ENCODE measurements at places on chromosomes 12 and 14. TPM values are rescaled to one million over a fixed set of nuclear protein-coding genes. Genes with fewer than 3 reads are reported as not detected.

DNA sequence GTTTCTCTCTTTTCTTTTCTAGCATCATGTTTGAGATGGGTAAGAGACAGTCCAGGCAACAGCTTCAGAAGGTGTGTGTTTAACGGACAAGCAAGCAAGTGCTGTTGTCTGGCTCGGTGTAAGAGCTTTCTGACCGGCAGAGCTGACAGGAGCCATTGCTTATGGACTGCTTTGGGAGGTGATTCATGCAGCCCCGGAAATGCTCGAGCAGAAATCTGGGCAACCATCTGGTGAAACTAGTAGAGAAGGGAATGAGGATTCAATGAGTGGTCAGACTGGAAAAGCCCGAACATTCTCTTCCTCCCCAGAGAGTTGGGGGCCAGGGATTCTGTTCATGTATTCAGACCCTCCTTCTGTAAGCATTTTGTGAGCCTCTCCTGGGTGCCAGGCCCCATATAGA is 24.4 kb downstream of the TUNAR start:
- no peak overlapping the region for H3K4me3 ChIP-seq
- no peaks in the 10 kb centered on the region for H3K27me3 ChIP-seq
- no peaks in the 10 kb centered on the region for H3K4me1 ChIP-seq
- DNase-seq, result no peak

DNA sequence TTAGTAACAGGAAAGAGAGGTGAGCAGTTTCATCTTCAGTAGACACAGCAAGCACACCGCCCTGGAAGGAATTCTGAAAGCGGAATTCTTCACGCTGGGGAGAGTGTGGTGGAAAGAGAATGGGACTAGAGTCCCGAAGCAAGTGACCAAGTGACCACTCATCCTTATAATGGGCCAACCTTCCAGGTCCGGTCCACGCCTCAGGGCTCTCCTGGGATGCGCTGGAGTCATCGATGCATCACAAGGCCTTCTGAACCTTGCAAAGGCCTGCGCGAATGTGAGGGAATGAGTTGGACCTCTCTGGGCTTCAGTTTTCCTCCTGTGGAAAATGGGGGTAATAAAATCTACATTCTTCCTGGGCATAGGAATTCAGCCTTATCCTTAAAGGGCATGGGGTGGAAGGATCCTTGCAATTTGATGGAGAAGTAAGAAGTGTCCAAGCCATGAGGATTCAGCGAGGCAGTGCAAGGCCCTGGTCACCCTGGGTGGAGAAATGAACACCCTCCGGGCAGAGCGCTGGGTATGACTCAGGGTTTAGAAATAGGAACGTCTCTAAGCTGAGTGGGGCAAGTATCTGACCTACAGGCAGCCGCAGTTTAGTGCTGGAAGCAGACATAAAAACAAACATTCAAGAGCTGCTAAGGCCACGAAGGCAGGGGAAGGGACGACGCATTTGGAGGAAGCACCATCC is 97.7 kb downstream of the SETD3 start:
- H3K36me3 ChIP-seq, result no peaks in the 10 kb centered on the region
- H3K4me1 ChIP-seq, result no peaks in the 10 kb centered on the region
- DNase-seq, result no peak
- H3K4me3 ChIP-seq, result no peak overlapping the region

GRCh38 chr12:83121897-83122622 is 435.4 kb downstream of the TMTC2 start:
- no peak overlapping the region for H3K4me3 ChIP-seq
- no peak overlapping the region for H3K27ac ChIP-seq
- DNase-seq, result no peak
- peaks cover 2% of the 10 kb centered on the region for H3K36me3 ChIP-seq

DNA sequence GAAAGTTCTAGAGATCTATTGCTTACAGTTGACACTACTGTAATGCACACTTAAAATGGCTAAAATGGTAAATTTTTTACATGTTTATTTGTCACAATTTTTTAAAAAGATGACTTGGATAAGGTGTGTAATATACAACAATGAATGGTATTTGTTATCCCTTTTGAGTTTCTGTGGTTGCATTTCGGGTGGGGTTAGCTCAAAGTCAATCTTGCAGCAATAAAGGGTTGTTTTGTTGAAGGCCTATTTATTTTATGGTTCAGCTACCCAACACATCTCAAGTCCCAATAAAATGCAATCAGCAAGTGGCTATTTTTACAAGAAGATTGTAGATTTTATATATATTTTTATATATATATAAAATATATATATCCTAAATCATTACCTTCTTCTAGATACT is 22.1 kb downstream of the SNRPF start:
- no peaks in the 10 kb centered on the region for H3K36me3 ChIP-seq
- H3K4me1 ChIP-seq, result no peaks in the 10 kb centered on the region
- H3K27ac ChIP-seq, result no peak overlapping the region
- no peak overlapping the region for H3K4me3 ChIP-seq

- H3K4me3 ChIP-seq, result no peak overlapping the region
- H3K27ac ChIP-seq, result no peak overlapping the region
- DNase-seq, result no peak
- H3K27me3 ChIP-seq, result peaks cover 3% of the 10 kb centered on the region
Measured at GRCh38 chr12:47020211-47020821, 59.1 kb upstream of the PCED1B start.

DNA sequence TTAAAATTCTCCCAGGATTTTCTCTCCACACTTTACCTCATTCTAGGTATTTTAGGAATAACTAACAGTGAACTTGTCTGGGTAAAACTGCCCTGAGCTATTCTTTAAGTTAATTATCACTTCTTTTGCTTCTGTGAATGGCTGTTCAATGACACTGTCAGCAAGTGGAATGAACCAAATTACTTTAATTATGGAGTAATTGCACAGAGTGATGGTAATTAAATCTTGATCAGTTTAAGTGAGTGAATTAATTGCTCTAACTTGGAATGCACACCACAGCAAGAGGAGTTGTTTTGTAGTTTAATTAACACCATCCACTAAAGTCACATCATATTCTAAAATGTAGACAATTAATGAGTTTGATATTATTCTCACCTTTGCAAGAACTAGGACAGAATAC is 36.2 kb upstream of the TMEM260 start:
- no peaks in the 10 kb centered on the region for H3K4me1 ChIP-seq
- no peaks in the 10 kb centered on the region for H3K27me3 ChIP-seq
- DNase-seq, result no peak

GRCh38 chr12:49568442-49569162 is 660 bp upstream of the MCRS1 start:
- peaks cover 11% of the 10 kb centered on the region for H3K36me3 ChIP-seq
- no peaks in the 10 kb centered on the region for H3K27me3 ChIP-seq
- peak overlapping the region; percentile 96 for H3K27ac ChIP-seq
- DNase-seq, result no peak
- peak overlapping the region; percentile 94 for H3K4me3 ChIP-seq

DNA sequence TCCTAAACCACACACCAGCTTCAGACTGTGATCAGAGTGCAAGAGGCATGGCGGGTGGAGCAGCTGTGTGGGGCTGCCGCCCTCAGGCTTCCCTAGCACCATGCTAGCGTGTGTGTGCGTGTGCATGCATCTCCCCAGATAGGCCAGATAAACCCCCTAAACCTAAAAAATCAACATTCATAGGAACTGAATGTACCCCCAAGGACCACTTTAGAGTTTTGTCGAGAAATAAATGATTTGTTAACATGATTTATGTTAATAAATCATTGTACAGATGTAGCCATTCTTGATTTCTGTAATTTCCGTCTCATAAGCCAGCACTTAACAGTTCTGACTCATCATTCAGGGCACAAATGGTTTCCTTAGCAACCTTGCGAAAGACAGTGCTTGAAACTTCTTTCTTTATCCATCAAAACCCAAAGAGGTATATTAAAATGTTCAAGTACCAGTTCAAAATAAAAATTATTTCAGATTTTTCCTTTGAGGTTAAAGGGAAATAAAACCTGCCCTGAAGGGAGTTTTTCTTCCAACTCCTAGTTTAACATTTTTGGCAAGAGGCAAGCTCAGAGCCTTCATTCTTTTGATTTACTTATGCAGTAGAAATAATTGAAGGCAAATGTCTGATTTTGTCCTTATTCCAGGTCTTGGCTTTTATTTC is 206.2 kb upstream of the RGS6 start:
- no peaks in the 10 kb centered on the region for H3K27me3 ChIP-seq
- DNase-seq, result no peak
- peaks cover 1% of the 10 kb centered on the region for H3K4me1 ChIP-seq
- no peak overlapping the region for H3K4me3 ChIP-seq

- H3K27me3 ChIP-seq, result peaks cover 26% of the 10 kb centered on the region
- no peaks in the 10 kb centered on the region for H3K4me1 ChIP-seq
- no peaks in the 10 kb centered on the region for H3K36me3 ChIP-seq
- H3K4me3 ChIP-seq, result no peak overlapping the region
- H3K27ac ChIP-seq, result no peak overlapping the region
Measured at GRCh38 chr14:74508844-74509428, 15.4 kb downstream of the ISCA2 start.

GRCh38 chr14:54194501-54194900 is 202.3 kb upstream of the CDKN3 start:
- H3K4me3 ChIP-seq, result no peak overlapping the region
- DNase-seq, result no peak
- H3K27me3 ChIP-seq, result no peaks in the 10 kb centered on the region
- H3K27ac ChIP-seq, result no peak overlapping the region
- H3K4me1 ChIP-seq, result peaks cover 6% of the 10 kb centered on the region

DNA sequence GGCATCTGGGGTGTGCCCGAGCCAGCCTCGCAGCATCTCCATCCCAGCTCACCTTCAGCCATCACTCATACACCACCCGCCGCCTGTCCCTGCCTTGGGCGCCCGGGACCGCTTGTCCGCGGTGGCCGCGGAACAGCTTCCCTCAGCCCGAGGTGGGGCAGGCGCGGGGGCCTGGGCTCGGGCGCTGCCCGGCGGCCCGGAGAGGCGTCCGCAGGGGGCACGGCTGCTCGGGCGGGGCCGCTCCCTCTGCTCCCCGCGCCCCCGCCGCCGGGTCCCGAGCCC is 430 bp downstream of the SLC41A2 start:
- DNase-seq, result no peak
- H3K27me3 ChIP-seq, result peaks cover 63% of the 10 kb centered on the region
- H3K4me3 ChIP-seq, result peak overlapping the region; percentile 78

GRCh38 chr12:6367969-6368892 is 7.1 kb downstream of the SCNN1A start:
- H3K4me1 ChIP-seq, result peaks cover 32% of the 10 kb centered on the region
- no peak overlapping the region for H3K27ac ChIP-seq
- no peaks in the 10 kb centered on the region for H3K36me3 ChIP-seq
- H3K4me3 ChIP-seq, result no peak overlapping the region

GRCh38 chr12:50107416-50108268 is 3.8 kb downstream of the GPD1 start:
- H3K27ac ChIP-seq, result no peak overlapping the region
- no peaks in the 10 kb centered on the region for H3K36me3 ChIP-seq
- H3K27me3 ChIP-seq, result peaks cover 7% of the 10 kb centered on the region
- H3K4me1 ChIP-seq, result peaks cover 28% of the 10 kb centered on the region
- H3K4me3 ChIP-seq, result no peak overlapping the region
- DNase-seq, result no peak

DNA sequence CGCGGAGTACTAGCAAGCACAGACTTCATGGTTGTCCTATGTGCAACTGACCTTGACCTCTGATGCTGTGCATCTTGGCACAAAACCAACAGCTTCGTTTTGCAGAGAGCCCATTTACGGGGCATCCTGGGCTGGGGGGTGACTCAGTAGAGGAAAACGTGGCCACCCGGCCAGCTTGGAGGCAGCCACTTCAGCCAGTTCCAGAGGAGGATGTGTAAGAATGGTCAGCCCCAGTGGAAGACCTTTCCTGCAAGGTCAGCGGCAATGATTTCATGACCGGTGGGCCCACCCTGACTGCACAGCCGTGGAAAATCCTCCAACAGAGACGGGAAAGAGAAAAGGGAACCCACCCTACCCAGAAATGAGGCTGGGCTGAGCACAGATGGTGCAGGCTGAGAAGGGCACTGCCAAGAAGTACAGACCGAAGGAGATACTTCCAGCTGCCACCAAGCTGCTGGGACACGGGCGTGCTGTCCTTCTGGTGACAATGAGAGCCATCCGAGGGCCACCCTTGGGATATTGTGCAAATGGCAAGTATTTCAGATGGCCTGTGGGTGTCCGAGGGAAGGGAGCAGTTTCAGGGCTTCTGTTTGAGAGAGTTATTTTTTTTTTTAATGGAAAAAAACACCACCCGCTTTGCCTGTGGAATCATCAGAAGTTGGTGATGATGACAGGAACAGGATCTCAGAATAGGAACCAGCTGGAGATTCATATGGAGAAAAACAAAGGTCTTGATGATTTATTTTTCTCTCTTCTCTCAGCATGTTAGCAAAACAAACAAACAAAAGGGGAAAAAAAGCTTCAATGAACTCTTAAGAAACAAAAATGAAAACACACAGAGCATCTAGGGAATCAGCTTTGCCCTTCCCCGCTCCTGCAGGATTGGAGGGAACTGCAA is 120.2 kb upstream of the RFLNA start:
- H3K4me1 ChIP-seq, result peaks cover 12% of the 10 kb centered on the region
- DNase-seq, result no peak
- H3K36me3 ChIP-seq, result peaks cover 1% of the 10 kb centered on the region

DNA sequence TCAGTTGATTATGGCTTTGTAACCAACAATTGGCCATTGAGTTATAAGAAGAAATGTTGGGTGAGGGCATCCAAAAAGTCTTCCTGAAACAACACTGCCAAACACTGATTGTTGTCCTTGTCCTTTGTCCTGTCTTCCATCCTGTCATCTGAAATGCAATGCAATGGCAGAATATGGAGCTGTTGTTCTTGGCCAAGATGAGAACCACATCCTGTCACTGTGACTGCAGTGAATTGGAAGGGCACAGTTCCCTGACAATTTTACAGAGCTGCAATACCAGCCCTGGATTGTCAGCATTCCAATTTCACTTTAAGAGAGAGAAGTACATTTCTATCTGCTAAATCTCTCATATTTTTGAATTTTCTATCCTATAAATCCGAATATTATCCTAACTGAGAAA is 613.3 kb downstream of the FLRT2 start:
- H3K4me1 ChIP-seq, result no peaks in the 10 kb centered on the region
- DNase-seq, result no peak
- H3K27ac ChIP-seq, result no peak overlapping the region

- no peaks in the 10 kb centered on the region for H3K4me1 ChIP-seq
- no peaks in the 10 kb centered on the region for H3K36me3 ChIP-seq
- no peak for DNase-seq
Measured at GRCh38 chr14:104519721-104520120, 59.8 kb upstream of the C14orf180 start.

DNA sequence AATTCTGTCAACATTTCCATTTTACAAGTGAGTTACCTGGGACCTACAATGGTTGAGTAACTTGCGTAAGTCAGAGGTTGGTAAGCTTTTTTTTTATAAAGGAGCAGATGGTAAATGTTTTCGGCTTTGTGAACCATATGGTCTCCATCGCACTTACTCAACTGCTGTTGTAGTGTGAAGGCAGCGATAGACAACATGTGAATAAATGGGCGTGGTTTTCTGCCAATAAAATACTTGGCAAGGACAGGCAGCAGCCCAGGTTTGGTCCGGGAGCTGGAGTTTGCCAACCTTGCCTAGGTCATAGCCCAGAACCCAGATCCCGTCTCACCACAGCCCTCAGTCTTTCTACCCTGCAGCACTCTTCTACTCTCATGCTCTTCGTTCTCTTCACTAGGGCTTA is 6.3 kb downstream of the DDX55 start:
- H3K36me3 ChIP-seq, result peaks cover 21% of the 10 kb centered on the region
- DNase-seq, result no peak
- no peak overlapping the region for H3K4me3 ChIP-seq
- no peak overlapping the region for H3K27ac ChIP-seq
- H3K27me3 ChIP-seq, result no peaks in the 10 kb centered on the region

The KCNH5 gene
- 3.1 TPM for total RNA-seq

The CFAP54 gene
- total RNA-seq, result 5.9 TPM

The TPPP2 gene
- not detected for total RNA-seq

The TMEM132C gene
- total RNA-seq, result 0.31 TPM

The GLIPR1L1 gene
- not detected for total RNA-seq

Measured in progenitor cell of endocrine pancreas (in vitro differentiated cells).